ENCODE measurements at places on chromosomes 5 and 9. TPM values are rescaled to one million over a fixed set of nuclear protein-coding genes. Genes with fewer than 3 reads are reported as not detected.

FBLL1 gene
- total RNA-seq, result not detected

DNA sequence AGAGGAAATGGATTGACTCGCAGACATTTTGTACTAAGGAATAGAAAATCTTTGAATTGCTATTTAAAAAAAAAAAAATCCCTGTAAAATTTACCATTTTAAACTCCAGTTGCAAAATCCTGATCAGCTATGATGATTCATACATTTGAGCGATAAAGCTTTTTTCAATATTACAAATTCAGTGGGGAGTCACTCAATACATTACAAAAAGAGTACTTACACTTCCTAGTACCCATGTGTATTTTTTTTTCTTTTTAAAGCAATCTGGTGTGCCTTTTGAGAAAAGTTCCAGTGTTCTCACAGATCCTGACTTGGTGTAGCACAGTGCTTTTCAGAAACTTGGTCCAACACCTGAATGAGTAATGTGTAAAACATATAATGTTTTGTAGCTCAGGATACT lies 54.3 kb downstream of the PIK3R1 start:
- no peak for DNase-seq

- no peak for DNase-seq
Observed at GRCh38 chr5:14773588-14773987, 98.0 kb downstream of the ANKH start.

GRCh38 chr5:132456296-132456986 lies 34.1 kb downstream of the IRF1 start:
- peak; percentile 76 for DNase-seq

GRCh38 chr9:130407916-130408663 lies 36.7 kb upstream of the ASS1 start:
- DNase-seq, result no peak

- no peak for DNase-seq
Observed at GRCh38 chr9:35948901-35949318, 9.0 kb downstream of the OR2S2 start.

DNA sequence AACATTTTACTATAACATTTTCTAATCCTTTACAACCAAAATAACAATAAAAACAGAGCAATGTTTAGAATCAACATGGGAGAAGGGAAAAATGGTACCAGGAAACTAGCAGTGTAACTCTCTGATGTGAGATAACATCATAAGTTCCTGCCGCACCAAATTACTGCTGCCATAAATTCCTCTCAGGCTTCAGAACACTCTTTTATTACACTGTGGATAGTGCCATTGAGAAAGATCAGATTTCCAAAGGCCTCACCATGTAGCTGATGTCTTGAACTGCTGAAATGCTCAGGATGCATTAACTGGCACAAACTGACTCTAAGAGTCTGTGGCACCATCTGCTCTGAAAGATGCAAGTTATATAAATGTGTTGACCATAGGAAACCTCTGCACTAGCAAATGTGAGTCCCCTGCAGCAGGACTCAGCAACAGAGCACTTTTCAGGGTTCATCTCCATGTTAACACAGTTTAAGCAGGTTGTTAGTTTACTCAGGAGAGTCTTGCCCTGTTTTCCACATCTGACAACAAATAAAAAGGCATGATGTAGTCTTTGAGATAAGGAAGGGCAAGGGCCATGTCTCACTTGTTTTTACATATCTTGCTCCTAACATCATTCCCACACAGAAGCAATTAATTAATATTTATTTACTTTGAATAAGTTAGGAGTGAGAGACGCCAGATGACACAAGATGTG lies 218.1 kb downstream of the CETN3 start:
- DNase-seq, result no peak

GRCh38 chr9:25742256-25742655 lies 64.0 kb upstream of the TUSC1 start:
- no peak for DNase-seq

DNA sequence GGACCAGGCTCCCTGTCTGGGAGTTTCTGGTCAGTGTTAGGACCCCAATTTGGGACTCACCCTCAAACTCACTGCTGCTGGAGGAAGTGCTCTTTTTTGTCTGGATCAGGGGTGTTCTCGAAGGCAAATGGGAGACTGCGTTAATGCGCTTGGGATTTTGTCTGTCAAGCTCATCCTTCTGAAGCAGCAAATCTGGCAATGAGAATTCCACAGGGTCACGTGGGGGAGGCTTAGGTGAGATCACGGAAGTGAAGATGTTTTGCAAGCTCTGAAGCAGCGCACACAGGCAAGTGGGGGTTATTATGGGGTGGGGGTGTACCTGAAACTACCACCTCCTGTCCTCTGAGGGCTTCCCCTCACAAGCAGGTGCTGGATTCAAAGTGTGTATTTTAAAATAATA lies 10.5 kb upstream of the TEX53 start:
- no peak for DNase-seq

DNA sequence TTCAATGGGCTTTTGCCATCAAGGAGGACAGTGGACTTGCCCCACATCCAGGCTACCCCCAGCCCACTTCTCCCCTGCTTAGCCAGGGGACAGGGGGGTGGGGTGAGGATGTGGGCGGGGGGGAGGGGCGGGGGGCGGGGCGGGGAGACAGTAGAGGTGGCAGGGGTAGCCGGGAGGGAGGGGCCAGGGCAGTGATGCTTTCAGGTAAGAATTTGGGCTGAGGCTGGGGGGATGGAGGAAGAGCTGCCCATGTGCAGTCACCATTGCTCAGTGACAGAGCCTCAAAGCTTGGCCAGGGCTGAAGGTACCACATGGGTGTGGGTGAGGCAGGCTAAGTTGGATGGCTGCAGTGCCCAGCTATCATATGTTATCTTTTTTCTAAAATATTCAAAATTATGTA lies 40.7 kb upstream of the HNRNPA0 start:
- no peak for DNase-seq

DNA sequence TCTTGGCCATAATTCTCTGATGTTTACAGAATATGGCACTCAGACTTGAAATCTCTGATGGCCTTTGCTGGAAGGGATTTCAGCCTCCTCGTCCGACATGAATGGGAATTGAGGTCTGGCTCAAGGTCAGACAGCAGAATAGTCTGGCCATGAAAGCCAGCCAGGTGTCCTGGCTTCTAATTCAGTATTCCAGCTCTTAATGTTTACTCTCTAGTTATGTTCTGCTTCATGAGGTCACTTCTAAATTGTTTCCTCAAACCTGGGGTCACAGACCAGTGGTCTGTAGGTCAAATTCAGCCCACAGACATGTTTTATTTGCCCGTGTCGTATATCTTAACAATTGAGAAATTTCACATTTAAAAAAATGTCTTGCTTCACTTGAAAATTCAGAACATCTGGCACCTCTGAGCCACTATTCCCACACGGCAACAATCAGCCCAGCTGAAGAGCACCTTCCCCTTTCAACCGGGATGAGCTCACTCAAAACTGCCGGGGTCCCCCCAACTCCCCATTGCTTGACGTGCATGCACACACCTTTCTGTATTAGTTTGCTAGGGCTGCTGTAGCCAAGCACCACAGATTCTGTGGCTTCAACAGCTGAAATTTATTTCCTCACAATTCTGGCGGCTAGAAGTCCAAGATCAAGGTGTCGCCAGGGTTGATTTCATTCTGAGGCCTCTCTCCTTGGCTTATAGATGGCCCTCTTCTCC lies 243.5 kb downstream of the ENC1 start:
- no peak for DNase-seq

DNA sequence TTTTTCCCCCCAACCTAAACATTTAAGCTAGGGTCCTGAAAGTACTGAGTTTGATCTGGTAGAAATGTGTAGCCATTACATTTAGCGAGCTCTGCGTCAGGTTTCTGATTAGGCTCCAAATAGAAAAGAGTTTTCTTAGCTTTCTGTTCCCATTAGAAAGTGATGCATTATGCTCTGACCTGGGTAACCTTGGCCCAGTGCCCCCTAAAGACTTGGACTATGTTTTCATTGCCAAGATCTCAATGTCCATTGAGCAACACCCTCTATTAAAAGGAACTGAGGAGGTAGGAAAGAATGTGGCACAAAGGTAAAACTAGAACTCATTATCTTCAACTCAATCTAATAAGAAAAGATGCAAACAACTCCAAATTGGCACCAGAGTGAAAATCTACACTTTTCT lies 358.9 kb upstream of the PCSK5 start:
- DNase-seq, result no peak

GRCh38 chr9:126927419-126927818 lies 12.8 kb downstream of the RALGPS1 start:
- DNase-seq, result no peak

GRCh38 chr5:58215364-58215763 lies 244.5 kb downstream of the PLK2 start:
- no peak for DNase-seq

- no peak for DNase-seq
Observed at GRCh38 chr5:677131-678101, 15.7 kb downstream of the TPPP start.

All from CD4-positive, alpha-beta memory T cell (primary cell).